ENCODE measurements at places on chromosomes 4 and X. TPM values are rescaled to one million over a fixed set of nuclear protein-coding genes. Genes with fewer than 3 reads are reported as not detected.

FAM236B gene
- not detected for total RNA-seq

SLC25A5 gene
- total RNA-seq = 205 TPM

PAGE4 gene
- not detected for total RNA-seq

PPP2R2C gene
- total RNA-seq = 5.2 TPM

TRMT10A gene
- 2.4 TPM for total RNA-seq

QRFPR gene
- total RNA-seq = 0.99 TPM

EPHA5 gene
- total RNA-seq = 5.1 TPM

KLKB1 gene
- total RNA-seq = 0.85 TPM

GSX2 gene
- total RNA-seq = not detected

CRLF2 gene
- total RNA-seq = not detected

TMEM156 gene
- total RNA-seq = not detected

FGFBP1 gene
- not detected for total RNA-seq

ZDHHC15 gene
- total RNA-seq = 3.2 TPM

TBC1D19 gene
- total RNA-seq = 9.1 TPM

CXCL11 gene
- 0.16 TPM for total RNA-seq
